Stimulated activated CD8-positive, alpha-beta memory T cell treated with anti-CD3 and anti-CD28 coated beads, Interleukin-15, amount 100 ng/mL, for 48 hours (primary cell): ENCODE measurements at places on chromosomes 1 and 21.

DNA sequence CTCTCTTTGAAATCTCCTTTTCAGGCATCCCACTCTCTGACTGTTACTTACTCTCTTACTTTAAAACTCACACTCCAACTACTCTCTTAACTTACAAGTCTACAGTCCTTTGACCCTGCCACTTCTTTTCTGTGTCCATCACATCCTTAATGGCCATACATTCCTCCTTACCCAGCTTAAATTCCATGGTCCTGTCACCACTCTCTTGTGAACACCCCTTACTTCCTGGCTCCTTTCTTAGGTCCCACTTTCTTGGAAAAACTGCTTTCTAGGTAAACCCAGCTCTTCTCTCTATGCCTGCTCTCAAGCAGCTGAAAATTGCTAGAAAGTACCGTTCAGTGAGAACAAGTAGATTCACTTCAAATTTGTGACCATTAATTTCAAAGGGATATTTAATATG lies 109.1 kb downstream of the OLFML2B start:
- DNase-seq = no peak

- no peak for DNase-seq
Observed at GRCh38 chr1:85062425-85063026, 14.2 kb upstream of the MCOLN3 start.

- DNase-seq = no peak
Observed at GRCh38 chr21:37507716-37508115, 141.1 kb downstream of the DYRK1A start.

GRCh38 chr1:82464362-82465001 lies 663.7 kb downstream of the ADGRL2 start:
- no peak for DNase-seq

GRCh38 chr1:204834336-204834735 lies 36.3 kb upstream of the NFASC start:
- DNase-seq = no peak
